ENCODE measurements at places on chromosomes 5 and 9.

DNA sequence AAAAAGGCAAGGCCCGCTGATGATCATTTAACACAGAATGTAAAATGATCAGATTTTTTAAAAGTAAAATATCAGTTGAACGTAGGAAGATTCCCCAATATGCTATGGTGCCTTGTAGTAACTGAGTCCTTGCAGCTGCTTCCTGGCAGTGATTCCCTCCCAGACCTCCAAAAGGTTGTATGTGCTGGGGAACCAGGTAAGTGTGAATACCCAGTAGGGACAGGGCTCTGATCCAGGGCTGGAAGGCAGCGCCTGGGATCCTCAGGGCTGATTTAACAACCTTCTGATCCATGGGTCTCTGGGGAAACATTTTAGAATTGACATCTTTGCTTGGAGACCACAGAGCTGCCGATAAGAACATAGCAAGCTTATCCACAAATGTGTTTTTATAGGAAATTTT lies 76.7 kb upstream of the IL6ST start:
- DNase-seq, result no peak

- no peak for DNase-seq
Observed at GRCh38 chr5:149618581-149619248, 37.4 kb downstream of the ARHGEF37 start.

DNA sequence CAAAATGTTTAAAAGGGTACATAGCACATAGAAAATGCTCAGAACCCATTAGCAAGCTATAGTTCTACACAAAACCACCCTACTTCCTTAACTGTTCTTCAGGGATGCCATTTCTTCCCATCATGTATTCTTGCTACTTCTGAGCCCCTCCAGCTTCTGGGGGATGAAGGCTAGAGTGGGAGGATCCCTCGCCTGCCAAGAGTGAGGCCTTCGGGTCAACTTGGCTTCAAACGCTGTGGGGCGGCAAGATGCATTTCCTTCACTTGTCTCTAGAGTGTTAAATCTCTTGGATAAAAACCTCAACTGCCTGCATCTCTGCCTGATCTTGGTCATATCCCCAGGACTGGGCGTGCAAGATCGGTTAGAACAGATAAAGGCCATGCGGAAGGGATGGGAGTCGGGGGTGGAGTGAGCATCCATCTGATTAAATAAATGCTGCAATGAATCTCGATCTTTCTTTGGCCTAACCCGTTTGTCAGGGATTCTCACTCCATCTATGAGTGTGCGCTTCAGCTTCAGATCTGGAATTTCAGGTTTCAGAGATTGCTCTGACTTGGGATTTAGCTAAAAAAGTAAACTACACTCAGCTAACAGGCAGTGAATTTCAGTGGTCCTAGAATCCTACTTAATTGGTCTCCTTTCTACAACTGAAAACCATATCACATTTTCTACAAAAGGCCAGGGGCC lies 118.0 kb upstream of the PANK3 start:
- no peak for DNase-seq

DNA sequence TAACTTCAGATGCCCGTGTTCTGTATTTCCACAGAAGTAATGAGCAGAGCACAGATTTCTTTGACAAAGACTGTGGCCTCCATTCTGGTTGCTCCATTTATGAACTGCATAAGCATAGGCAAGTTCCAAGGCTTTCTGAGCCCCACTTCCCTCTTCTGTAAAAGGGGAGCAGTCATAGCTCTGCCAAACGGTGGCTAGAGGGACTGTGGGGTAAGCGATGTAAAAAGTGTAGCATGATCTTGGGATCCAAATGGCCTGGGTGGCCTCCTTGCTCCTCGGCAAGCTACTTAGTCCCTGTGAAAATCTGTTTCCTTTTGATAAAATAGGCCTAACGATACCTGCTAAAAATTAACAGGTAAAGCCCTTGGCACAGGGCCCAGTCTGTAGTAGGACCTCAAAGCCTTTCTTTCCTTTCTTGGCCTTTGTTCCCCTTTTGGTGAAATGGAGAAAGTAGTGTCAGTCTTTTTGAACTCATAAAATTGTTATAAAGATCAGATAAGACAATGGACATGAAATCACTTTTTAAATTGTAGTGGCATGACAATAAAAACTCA lies 646.6 kb downstream of the ACTL7B start:
- no peak for DNase-seq

DNA sequence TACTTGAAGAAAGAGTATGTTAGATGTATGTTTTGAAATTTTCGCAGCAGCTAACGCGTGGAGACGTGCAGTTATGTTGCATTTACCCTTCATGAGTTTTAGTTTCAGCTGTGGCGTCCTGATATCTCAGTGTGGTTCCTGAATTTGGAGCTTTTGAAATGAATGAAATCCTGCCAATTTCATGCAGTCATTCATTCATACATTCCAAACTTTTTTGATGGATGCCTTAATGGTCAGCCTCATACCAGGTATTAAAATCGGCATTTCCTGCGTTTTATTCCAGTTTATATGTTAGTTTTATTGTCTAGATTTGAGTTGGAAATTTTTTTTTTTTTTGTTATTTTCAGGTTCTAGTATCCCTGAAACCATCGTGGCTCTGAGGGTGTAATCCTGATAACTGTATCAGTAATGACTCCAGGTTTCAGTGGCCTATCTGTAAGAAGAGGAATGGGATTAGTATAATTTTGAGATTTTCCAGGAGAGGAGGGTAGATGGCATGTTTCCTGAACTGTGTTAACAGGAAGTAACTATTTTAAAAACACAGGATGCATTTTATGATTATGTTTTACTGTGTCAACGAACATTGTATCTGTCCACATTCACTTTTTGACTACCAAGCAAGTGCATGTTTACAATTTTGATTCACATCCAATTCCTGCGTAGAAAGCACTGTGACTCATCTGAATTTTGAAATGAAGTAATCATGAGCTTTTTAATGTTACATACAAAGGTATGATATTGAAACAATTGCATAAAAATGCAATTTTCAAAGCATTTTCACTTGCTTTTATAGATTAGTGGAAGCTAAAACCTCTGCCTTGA lies 1.0 kb downstream of the FOCAD start:
- no peak for DNase-seq

DNA sequence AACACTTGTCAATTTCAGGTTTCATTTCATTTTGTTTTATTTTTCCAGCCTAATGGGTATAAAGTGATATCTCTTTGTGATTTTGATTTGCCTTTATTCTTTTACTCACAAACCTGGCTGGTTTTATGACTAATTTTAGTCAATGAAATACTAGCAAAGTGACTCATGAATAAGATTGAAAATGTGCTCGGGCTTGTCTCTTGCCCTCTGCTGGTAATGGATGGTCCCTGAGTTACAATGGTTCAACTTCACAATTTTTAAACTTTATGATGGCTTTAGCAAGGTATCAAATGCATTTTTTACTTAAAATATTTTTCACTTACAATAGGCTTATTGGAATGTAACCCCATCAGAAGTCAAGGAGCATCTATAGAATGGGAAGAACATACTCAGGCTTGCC lies 431.4 kb upstream of the CCNG1 start:
- DNase-seq, result no peak

DNA sequence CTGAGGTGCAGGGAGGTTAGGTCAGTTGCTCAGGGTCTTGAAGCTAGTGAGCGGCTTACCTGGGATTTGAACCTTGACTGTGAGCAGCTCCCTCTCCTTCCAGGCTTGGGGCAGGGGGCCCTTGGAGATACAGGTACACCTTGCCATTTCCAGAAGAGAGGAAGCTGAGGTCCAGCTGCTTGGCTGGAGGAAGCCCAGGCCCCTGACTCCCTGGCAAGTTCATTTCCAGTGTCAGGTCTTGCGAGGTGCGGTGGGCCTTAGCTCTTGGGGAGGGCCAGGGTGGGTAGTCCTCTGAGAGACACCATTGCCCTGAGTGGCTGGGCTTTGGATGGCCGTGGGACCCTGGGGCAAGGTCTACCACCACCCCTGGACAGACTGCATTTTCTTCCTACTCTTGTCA lies 9.3 kb downstream of the PPARGC1B start:
- DNase-seq, result no peak

GRCh38 chr5:106877881-106878280 lies 792.9 kb downstream of the EFNA5 start:
- DNase-seq, result no peak

- DNase-seq, result no peak
Observed at GRCh38 chr5:123947797-123948196, 435.8 kb downstream of the CSNK1G3 start.

GRCh38 chr5:157718519-157718918 lies 12.7 kb upstream of the THG1L start:
- DNase-seq, result no peak

DNA sequence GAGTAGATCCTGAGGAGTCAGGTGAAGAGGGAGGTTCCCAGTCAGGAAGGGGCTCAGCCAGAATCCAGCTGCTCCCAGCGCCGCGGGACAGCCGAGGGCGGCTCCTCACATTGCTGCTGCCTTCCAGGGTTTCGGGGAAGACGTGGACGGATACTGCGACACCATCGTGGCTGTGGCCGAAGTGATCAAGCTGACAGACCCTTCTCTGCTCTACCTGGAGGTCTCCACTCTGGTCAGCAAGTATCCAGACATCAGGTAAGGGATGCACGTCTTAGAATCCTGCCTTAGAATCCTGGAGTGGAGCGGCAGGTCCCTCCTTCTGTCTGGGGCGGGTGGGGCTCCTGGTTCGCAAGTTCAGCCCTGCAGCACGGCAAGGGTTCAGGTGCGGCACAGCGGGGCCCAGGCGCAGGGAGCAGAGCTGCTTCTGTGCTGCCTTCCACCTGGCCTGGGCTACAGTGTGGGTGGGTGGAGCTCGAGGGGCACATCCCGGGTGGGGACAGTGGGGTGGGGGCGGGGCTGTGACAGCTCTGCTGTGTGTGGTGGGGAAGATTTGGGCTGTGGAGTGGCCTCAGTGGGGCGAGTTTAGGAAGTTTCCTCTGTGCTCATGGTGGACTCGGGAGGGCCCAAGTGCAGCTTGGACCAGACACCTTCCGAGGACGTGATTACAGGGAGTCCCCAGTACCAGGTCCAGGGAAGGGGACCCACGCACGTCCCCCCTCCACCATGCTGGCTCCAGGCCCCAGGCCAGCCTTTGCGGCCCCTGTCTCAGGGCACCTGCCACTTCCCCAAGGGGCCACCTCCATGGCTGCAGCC lies 22.8 kb downstream of the EXOC3 start:
- peak; percentile 13 for DNase-seq

DNA sequence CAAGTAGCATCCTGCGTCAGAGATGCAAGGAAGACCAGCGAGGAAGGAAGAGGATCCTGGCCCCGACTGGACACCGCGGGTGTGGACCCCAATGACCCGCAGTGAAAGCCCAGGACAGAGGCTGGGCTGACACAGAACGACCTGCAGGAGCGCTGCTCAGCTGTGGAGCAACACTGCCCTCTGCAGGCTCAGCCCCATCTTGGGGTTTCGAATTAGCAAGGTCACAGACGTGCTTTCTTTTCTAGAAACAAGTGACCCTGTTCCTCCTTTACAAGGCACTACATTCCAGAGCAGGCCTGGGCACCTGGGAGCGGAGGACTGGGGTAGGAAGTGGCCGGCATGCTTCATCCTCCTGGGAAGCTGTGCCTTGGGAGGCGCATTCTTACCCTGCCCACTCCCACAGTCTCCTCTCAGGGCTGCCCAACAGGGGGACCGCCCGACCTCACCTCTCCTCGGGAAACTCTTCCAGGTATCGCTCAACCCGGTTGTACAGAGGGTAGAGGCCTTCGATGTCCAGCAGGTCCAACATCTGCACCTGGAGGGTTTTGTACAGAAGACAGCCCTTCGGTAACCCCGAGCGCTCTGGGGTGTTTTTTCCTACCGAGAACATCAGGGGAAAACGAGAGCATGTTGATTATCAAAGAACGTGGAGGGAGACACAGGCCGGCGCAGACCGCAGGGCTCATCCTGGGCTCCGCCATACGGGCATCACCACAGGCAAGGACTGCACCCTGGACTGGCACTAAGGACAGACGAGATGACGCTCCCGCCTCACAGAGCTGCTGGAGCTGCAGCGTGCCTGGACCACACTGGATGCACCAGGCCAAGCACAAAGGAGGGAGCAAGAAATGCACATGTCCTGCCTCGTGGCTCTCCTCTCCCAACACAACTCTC lies 35.0 kb downstream of the IPPK start:
- DNase-seq, result peak; percentile 63

GRCh38 chr9:133889584-133890301 lies 102.4 kb downstream of the VAV2 start:
- no peak for DNase-seq

GRCh38 chr5:83564069-83564749 lies 92.7 kb downstream of the VCAN start:
- DNase-seq, result no peak

GRCh38 chr5:72559866-72560766 lies 52.9 kb upstream of the ZNF366 start:
- no peak for DNase-seq

GRCh38 chr5:124045412-124045811 lies 533.4 kb downstream of the CSNK1G3 start:
- no peak for DNase-seq

DNA sequence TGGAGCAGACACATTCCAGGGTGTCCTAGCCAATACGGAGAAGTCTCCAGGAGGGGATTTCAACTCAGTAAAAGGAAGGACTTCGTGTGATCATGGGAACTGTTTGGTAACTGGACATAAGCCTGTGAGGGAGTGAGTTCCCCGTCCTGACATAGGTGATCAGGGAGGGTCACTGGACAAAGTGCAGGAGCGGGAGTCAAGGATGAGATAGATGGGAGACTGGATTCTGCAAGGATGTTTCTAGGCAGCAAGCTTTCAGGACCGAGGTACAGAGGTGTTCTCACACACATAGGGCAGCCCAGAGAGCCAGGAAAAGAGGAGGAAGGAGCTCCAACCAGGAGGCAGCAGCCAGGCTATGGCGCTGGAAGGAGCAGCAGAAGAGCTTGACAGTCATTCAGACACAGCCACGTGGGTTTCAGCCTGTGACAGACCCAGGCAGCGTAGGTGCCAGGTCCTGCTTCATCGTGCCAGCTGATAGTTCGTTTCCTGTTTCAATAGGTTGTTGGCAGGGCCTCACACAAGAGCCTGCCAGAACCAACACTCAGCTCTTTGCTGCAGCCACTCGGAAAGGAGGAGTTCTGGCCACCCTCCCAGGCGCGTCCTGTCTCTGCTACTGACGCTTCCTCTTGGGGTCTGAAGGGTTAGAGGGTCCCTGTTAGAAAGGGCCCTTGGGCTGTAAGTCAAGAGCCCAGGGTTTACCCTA lies 84.1 kb downstream of the AMBP start:
- no peak for DNase-seq

- no peak for DNase-seq
Observed at GRCh38 chr5:71483355-71483754, 27.9 kb downstream of the BDP1 start.

- DNase-seq, result no peak
Observed at GRCh38 chr5:174769005-174769404, 44.6 kb downstream of the MSX2 start.

DNA sequence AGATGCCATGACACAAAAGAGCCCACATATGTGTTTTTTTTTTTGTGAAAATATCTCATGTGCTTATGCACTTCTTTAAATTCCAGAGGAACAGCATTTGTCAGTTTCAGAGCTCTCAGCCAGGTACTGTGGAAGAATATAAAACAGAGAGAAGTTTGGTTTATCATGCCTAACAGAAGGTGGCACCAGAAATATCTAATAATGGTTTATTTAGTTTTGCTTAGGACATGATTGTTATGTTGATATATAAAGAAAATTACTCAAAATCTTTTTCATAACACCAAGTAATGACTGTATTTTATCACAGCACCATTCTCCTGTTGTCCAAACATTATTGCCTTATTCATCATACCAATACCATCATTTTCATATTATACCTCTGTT lies 455.6 kb upstream of the ACTBL2 start:
- DNase-seq, result no peak

GRCh38 chr5:71903808-71904207 lies 184.7 kb downstream of the CARTPT start:
- no peak for DNase-seq

- DNase-seq, result no peak
Observed at GRCh38 chr5:1443991-1444360, 1.3 kb downstream of the SLC6A3 start.
